ENCODE measurements at places on chromosomes 4 and X.

DNA sequence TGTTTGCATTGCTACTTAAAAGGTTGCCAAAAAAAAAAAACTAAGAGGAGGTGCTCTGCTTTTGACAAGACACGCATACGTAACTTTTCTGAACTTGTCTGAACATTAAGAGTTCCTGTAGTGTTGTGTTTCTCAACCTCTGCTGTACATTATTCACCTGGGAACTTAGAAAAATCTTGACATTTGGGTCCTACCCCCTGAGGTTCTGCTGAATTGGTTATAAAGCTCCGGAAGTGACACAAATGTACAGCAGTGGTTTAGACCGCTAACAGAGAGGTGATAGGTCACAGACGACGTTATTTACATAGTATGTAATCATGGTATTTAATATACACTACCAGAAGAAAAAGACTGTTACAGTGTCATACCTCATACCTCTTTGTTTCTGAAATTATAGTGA is 61.1 kb downstream of the CPEB2 start:
- peaks cover 27% of the 10 kb centered on the region for H3K36me3 ChIP-seq
- no peak for DNase-seq
- H3K4me3 ChIP-seq, result no peak overlapping the region

- no peaks in the 10 kb centered on the region for H3K36me3 ChIP-seq
- no peaks in the 10 kb centered on the region for H3K27me3 ChIP-seq
- H3K4me1 ChIP-seq, result peaks cover 3% of the 10 kb centered on the region
- no peak overlapping the region for H3K27ac ChIP-seq
- DNase-seq, result no peak
- H3K4me3 ChIP-seq, result no peak overlapping the region
Observed at GRCh38 chrX:51891821-51892551, 1.4 kb upstream of the MAGED1 start.

DNA sequence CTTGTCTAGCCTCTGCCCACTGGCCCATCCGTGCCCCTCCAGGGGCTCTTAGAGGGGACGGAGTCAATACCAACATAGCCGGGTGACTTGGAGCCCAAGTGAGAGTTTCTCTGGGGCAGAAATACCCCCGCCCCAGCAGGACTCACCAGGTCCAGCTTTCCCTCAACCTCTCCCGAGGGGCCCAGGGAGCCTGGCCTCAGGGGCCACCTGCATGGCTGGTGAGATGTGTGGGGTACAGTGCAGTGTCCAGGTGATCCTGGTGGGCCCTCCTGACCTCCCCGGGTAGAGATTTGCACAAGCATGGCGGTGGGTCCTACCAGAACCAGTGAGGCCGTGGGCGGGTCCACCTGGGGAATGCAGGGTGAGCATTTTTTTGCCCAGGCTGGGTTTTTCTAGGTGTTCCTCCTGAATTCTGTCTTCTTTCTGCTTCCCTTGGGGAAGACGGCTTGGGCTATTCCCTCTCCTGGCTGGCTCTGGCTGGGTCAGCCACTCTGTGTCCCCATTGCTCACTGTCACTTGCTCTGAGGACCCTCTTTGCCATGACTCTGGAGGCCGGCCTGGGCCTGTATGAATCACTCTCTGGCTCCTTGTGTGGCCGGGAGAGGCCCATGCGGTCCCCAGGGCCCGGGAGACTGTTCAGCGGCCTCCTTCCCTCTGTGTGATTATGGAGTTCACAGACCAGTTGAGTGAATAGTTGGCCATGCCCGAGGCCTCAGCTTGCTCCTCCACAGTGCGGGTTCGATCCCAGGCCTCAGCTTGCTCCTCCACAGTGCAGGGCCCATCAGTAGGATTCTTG is 71.0 kb upstream of the NKX1-1 start:
- DNase-seq, result no peak
- H3K4me1 ChIP-seq, result no peaks in the 10 kb centered on the region
- H3K27me3 ChIP-seq, result peaks cover 8% of the 10 kb centered on the region
- no peaks in the 10 kb centered on the region for H3K36me3 ChIP-seq
- H3K4me3 ChIP-seq, result no peak overlapping the region

DNA sequence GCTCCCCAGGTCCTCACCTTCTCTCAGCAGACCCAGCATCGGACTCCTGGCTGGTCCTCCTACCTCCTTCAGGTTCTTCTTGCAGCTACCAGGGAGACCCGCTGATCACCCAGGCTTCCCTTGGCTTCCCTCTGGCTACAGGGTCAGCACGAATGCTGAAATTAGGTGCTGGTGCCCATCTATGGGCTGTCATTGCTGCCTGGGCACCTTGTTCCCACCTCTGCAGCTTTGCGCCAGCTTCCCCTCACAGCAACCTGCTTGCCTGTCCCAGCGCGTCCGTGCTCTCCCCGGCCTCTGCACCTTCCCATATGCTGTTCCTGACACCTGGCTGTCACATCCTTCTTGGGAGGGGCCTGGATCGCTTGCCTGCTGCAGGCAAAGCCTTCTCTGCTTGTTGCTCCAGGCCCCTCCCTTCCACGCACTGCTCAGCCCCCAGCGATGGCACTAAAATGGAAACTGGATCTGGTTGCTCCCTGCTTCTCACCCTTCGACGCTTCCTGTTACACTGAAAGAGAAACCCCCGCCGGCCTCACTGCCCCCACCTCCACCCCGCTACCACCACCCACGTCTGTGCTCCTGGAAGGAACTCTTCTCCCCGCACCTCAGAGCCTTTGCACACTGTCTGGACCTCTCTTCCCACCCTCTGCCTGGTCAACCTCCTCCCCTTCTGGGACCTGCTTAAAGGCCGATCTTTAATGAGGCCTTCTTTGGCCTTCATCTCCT is 22.2 kb downstream of the C4orf50 start:
- no peaks in the 10 kb centered on the region for H3K36me3 ChIP-seq
- no peak for DNase-seq
- H3K27ac ChIP-seq, result no peak overlapping the region
- no peak overlapping the region for H3K4me3 ChIP-seq

- H3K4me1 ChIP-seq, result no peaks in the 10 kb centered on the region
- no peak overlapping the region for H3K27ac ChIP-seq
- H3K4me3 ChIP-seq, result no peak overlapping the region
- no peaks in the 10 kb centered on the region for H3K27me3 ChIP-seq
- DNase-seq, result no peak
- H3K36me3 ChIP-seq, result no peaks in the 10 kb centered on the region
Observed at GRCh38 chr4:140968371-140968770, 164.9 kb downstream of the RNF150 start.

GRCh38 chrX:132443196-132444135 is 45.4 kb downstream of the MBNL3 start:
- no peak overlapping the region for H3K27ac ChIP-seq
- H3K27me3 ChIP-seq, result no peaks in the 10 kb centered on the region
- no peaks in the 10 kb centered on the region for H3K4me1 ChIP-seq
- H3K36me3 ChIP-seq, result no peaks in the 10 kb centered on the region
- DNase-seq, result no peak

GRCh38 chr4:138409670-138410069 is 167.5 kb upstream of the SLC7A11 start:
- no peak overlapping the region for H3K4me3 ChIP-seq
- no peak overlapping the region for H3K27ac ChIP-seq

- DNase-seq, result no peak
- H3K27me3 ChIP-seq, result no peaks in the 10 kb centered on the region
- no peak overlapping the region for H3K4me3 ChIP-seq
- peaks cover 18% of the 10 kb centered on the region for H3K4me1 ChIP-seq
- no peak overlapping the region for H3K27ac ChIP-seq
Observed at GRCh38 chr4:679104-679481, 4.8 kb downstream of the MYL5 start.

DNA sequence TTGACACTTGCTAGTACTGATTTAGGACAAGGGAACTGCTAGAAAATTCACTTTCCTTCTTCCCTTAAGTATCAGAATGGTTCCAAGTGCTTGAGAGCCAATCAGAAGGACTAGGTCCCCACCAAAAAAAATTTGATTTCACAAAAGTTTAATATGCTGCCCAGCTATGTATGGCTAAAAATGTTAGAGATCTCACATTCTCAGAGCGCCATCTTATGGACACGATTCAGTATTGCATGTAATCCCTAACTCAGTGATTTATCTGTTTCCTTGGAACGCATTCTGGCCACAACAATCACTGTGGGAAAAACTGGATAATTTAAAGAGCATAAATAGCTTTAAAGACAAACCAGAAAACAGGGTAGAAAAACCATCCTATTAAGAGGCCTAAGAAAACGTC is 255.1 kb upstream of the GPC4 start:
- H3K4me3 ChIP-seq, result no peak overlapping the region
- no peaks in the 10 kb centered on the region for H3K4me1 ChIP-seq
- no peak for DNase-seq
- no peak overlapping the region for H3K27ac ChIP-seq
- no peaks in the 10 kb centered on the region for H3K27me3 ChIP-seq

DNA sequence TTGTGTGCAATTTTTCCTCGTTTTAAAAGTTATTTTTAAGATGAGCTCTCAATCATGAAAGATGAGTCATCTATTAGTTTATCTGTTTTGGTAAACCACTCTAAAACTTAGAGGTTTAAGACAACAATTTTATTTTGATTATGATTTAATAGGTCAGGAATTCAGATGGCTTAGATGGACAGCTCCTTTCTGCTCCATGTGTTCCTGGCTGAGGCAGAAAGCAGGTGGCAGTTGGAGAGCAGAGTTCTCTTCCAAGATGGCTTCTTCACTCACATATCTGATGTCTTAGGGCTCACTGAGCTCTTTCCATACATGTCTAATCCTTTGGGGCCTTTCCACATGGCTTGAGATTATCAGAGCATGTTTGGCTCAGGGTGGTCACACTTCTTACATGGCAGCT is 48.3 kb upstream of the GRPR start:
- no peak for DNase-seq
- no peaks in the 10 kb centered on the region for H3K4me1 ChIP-seq
- H3K27me3 ChIP-seq, result no peaks in the 10 kb centered on the region
- H3K36me3 ChIP-seq, result no peaks in the 10 kb centered on the region
- H3K4me3 ChIP-seq, result no peak overlapping the region

DNA sequence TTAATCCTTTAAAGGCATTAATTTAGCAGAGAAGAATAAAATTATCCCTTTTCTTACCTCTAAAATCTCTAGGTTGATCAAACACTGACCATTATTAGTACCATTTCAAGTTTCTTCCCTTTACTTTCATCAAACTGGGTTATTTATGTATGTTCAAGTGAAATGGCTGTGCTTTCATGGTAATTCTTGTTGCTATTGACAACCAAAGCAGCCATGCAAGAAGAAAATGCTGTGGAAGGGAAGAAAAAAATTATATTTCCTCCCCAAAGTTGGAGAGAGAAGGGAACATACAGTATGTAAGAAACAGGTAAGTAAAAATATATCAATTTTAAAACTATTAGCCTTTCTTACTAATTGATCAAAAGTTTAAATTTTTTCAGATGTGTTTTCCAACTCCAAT is 16.2 kb downstream of the NPNT start:
- no peak overlapping the region for H3K4me3 ChIP-seq
- no peaks in the 10 kb centered on the region for H3K36me3 ChIP-seq
- H3K27me3 ChIP-seq, result no peaks in the 10 kb centered on the region
- no peak for DNase-seq
- H3K27ac ChIP-seq, result no peak overlapping the region

GRCh38 chr4:22338796-22339195 is 177.1 kb downstream of the ADGRA3 start:
- H3K27me3 ChIP-seq, result no peaks in the 10 kb centered on the region
- H3K36me3 ChIP-seq, result no peaks in the 10 kb centered on the region
- H3K4me1 ChIP-seq, result no peaks in the 10 kb centered on the region
- H3K27ac ChIP-seq, result no peak overlapping the region
- no peak for DNase-seq
- no peak overlapping the region for H3K4me3 ChIP-seq

DNA sequence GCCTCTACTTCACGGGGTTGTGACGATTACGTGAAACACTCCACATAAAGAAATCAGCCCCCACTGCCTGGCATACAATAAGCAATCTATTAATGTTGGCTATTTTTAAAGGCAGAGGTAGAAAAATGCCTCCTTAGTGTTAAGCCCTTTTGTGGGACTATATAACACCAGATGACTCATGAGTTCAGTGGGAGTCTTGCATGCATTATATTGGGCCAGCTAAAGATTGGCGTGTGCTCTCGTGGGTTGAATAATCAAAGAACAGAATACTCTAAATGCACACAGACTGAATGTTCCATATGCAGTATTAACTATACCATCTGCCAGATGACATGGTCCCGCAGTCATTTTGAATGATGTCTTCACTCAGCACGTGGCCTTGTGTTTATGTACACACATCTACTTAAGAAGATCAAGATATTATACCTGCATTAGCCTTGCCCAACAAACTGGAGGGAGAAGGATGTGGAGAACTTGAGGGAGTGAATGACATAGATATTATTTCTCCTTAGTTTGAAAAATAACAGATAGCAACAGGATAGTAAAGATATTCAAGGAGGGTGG is 85.0 kb upstream of the MYOZ2 start:
- no peaks in the 10 kb centered on the region for H3K36me3 ChIP-seq
- H3K4me1 ChIP-seq, result no peaks in the 10 kb centered on the region
- H3K27ac ChIP-seq, result no peak overlapping the region
- no peak for DNase-seq
- H3K4me3 ChIP-seq, result no peak overlapping the region

DNA sequence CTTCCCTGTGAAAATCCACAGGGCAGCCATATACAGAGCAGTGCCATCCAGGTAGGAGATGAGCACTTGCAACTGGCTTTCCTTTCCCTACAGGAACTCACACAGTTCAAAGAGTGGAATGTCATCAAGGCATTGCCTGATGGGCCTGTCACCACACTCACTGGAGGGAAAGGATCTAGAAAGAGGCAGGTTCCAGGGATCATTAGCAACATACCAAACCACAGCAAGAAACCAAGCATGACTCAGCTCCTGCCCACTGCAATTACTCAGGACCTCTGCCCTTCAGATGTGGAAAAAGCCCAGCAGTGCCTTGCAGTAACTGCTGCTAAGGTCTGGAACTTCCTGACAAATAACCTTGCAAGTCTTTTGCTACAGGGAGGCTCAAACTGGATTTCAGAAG is 101.2 kb downstream of the ZNF674 start:
- no peak for DNase-seq
- H3K4me1 ChIP-seq, result no peaks in the 10 kb centered on the region
- H3K27me3 ChIP-seq, result no peaks in the 10 kb centered on the region
- H3K27ac ChIP-seq, result no peak overlapping the region

All from effector memory CD4-positive, alpha-beta T cell (primary cell).